ENCODE measurements at places on chromosomes 1 and 21.

DNA sequence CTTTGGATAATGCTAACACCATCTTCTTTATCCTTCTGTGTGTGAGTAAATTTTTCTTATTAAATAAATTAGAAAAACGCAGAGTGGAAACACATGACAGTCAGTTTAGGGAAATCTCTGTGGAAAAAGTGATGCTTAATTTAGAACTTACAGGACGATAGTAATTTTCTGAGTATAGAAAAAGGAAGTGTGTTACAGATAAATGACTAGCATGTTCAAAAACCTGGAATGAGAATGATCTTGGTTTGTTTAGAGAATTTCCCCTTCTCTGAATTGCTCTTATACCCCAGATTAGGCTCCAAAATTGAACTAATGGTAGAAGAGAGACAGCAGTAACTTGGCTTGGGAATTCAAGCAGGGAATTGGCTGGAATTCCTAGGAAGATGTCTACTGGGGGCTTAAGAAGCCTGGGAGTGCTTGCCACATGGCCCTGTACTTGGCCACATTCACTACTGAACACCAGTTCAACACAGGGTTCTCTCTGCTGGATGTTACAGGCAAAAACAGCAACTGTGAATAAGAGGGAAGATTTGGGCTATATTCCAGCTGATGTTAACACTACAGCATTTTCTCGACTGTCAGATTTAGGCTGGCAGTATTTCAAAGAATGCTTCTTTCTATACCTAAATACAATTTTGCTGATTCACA, 1004.2 kb downstream of the TTLL7 start:
- DNase-seq, result peak; percentile 62

DNA sequence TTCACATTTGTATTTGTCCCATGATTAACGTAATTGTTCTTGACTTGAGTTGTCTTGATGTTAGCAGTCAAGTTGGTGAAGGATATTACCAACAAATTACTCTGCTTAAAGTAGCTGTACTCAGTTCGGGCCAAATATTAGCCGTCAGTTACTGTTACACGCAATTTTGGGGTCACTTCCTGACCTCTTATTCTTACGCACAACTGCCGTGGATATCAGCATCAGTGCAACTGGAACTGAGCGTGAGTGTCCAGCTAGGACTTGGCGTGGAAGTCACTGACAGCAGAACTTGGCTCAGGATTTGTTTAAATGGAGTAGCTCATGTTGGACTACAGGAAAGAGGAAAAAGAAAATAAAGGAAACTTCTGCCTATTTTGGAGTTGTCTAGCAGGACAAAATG, 56.4 kb downstream of the ADAMTS1 start:
- no peak for DNase-seq

GRCh38 chr1:14972107-14972506, 181.4 kb upstream of the TMEM51 start:
- DNase-seq, result no peak

- DNase-seq, result no peak
Measured at GRCh38 chr1:51650198-51650597, 33.3 kb downstream of the OSBPL9 start.

DNA sequence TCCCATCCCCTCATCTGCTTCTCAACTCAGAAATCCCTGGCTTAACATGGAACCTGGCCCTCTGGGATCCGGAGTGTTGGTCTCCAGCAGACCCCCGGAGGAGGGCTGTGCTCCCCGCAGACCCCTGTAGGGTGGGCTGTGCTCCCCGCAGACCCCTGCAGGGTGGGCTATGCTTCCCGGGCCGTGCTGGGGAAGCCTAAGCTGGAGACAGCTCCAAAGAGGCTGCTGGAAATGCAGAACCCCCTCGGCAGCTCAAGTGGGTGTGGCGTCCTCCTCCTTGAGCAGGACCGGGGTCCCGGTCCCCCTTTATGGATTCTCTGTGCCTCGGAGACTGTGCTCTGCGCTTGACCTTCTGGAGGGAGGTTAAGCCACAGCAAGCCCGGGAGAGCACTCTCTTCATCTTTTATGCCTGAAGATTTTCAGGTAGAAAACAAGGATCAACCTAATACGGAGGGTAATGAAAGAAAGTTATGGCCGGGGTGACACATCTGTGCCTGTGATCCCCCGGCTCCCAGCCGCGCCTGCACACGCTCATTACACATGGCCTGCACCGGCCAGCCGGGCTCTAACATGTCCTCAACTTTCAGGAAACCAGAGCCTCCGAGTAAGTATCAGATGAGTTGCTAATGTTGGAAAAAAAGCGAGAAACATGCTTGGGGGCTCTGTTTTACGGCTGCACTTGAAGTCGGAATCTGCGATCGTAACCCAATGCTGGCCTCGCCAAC, 87.7 kb upstream of the ACTRT2 start:
- no peak for DNase-seq

DNA sequence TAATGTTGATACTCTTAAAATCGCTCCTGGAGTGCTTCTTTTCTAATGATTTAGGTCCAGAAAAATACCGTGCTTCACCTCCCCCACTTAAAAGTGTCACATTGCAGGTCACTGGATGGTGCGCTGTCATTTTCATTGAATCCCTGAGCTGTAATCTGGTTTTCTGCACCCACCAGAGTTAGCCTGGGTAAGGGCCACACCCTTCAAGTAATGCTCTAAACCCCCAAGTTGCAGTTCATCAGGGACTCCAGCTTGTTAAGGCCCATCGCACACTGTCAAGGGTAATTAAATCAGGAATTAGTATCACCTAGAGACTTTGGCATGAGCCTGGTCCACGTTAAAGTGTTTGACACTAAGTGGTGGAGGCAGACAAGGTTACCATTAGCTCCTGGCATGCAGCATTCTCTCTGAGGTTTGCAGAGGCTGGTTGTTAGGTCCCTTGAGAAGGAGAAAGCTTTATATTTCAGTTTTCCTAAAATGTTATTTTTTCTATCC, 34.0 kb downstream of the ASTN1 start:
- no peak for DNase-seq

- DNase-seq, result no peak
Measured at GRCh38 chr1:165536016-165536415, 7.8 kb upstream of the LRRC52 start.

Data from fibroblast of skin of left biceps (primary cell).